ENCODE measurements at places on chromosomes 3 and 15.

GRCh38 chr3:89690646-89691045 lies 583.2 kb downstream of the EPHA3 start:
- no peak for DNase-seq

- DNase-seq, result no peak
Observed at GRCh38 chr15:70427167-70428120, 329.7 kb upstream of the TLE3 start.

- no peak for DNase-seq
Observed at GRCh38 chr3:122012821-122013220, 9.2 kb downstream of the ILDR1 start.

DNA sequence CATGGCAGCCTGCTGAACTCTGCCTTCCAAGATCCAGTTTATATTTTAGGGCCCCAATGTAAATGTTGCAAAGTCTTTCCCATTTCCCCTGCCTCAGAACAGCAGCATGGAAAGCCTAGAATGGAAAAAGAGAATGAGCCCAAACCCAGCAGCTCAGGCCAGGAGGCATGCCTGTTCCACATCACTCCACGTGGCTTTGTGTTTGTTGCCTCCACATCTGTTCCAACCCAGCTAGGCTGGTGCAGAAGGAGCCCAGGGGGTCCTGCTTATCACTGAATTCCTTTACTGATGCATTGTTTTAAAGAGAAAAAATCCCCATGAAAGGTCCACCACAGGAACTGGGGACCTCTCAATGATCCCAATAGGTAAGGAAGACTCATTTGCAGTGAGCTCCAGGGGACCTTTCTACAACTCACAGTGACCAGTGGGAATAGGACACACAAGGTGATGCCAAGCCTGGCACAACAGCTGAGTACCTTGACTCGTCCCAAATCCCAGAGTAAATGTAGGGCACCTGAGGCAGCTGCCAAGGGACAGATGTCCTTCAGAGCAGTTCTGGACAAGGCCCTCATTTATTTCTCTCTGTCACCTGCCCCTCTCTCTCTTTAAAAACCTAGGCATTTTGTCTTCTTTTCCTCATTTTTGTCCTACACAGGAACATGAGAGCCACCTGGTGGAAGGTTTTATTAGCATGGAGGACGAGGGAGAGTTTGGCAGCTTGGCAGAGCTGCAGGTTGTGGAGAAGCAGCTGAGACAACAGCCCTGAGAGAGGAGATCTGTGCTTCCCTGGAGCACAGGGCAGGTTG lies 41.7 kb upstream of the ADAMTS17 start:
- DNase-seq, result no peak

- no peak for DNase-seq
Observed at GRCh38 chr3:14568269-14568668, 28.1 kb upstream of the GRIP2 start.

DNA sequence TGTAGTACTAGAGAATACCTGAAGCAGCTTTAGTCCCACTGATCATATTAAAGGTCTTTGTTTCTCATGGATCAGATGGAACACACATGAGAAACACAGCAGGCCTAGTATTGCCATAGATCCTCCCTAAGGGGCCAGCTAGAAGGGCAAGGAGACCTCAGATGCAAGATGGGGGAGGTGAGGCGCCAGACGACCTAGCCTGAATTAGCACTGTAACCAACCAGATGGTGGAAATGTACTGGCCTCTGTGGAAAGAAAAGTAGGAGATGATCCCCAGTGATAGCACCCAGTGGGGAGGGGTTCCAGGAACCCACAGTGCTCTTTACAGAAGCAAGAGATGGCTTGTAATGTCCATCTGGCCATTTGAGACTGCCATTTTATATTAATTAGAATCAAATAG lies 138.2 kb upstream of the ZNF385D start:
- no peak for DNase-seq

- DNase-seq, result no peak
Observed at GRCh38 chr3:108381529-108382140, 85.3 kb downstream of the HHLA2 start.

- no peak for DNase-seq
Observed at GRCh38 chr3:66931291-66931690, 66.8 kb upstream of the KBTBD8 start.

DNA sequence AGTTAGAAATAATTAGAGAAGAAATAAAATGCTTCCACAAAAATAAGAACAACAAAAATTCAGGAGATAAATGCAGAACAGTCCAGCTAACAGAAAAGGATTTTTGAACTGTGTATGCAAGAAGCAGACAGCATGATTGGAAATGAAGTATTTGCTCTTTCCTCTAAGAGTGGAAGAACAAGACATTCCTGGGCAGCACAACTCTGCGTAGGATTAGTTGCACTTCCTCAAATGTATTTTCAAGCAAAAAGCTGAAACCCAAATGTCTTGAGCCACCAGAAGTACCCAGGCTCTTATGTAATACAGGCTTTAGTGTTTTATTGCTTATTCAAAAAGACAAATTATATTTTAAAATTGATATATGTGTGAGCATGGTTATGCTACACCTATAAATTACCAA lies 127.2 kb downstream of the ZBTB20 start:
- DNase-seq, result no peak

Data from thymus (tissue), 14 donors.